ENCODE measurements at places on chromosomes 13 and 19.

GRCh38 chr13:99955747-99956472 is 15.7 kb downstream of the ZIC5 start:
- peak; percentile 83 for DNase-seq

DNA sequence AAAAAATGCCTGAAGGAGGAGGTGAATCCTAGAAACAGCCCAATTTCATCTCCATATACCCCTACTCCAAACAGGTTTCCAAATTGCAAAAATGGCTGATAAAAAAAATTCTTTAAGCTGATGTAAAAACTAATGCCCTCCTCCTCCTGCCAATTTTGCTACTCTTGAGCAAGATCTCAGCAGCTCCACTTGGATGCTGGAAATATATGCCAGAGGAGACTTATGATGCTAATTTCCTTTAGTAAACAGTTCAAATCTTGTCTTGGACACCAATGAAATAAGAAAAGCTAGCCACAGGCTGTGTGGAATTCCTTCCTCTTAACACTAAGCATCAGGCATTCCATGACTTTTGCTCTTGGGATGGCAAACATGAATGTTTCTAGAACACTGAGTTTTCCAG is 67.5 kb downstream of the INSR start:
- no peak for DNase-seq

GRCh38 chr19:53511933-53512374 is 26.0 kb upstream of the ZNF331 start:
- DNase-seq: peak; percentile 52

- DNase-seq: no peak
Observed at GRCh38 chr13:35722458-35723052, 246.1 kb upstream of the MAB21L1 start.

- no peak for DNase-seq
Observed at GRCh38 chr13:113534236-113534860, 43.8 kb upstream of the DCUN1D2 start.

- DNase-seq: no peak
Observed at GRCh38 chr13:49185264-49185663, 34.9 kb upstream of the MLNR start.
